ENCODE measurements at places on chromosomes 13 and 19. TPM values are rescaled to one million over a fixed set of nuclear protein-coding genes. Genes with fewer than 3 reads are reported as not detected.

DNA sequence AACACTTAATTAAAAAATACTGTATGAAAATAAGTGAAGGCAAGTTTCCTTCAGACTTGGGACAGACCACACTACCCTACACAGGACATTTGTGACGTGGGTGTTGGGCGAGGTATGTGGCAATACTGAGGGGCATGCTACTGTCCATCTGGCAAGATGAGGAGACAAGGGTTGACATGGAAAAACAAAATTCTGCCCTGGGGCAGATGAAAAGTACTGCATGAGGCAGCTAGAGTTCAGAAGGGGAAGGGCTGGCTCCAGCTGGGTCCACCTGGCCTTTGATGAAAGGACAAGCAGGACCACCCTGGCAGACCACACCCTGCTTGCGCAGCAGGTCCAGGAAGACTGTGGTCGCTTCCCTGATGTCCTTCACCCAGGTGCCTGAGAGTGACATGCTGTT lies 43.2 kb downstream of the LATS2 start:
- no peak for DNase-seq

GRCh38 chr19:51247972-51248590 lies 2.8 kb upstream of the SIGLECL1 start:
- no peak for DNase-seq

DNA sequence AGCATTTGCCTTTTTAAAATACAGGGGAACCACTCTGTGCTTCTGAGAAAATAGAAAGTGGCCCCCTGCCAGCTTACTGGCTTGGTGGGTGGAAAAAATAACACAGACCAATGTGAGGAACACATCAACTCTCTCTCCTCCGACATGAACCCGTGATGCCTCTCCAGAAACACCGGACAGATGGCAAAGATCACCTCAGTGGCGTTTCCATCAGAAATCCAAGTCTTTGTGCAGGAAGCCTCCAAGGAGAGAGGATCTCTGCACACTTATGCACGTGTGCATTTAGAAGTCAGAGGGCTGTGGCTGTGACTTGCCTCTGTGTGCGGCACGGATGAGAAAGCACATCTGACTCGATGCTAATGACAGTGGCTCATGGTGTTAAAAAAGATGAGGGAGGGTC lies 112.3 kb upstream of the KLF12 start:
- peak; percentile 11 for DNase-seq

GRCh38 chr19:56477429-56478338 lies 539 bp upstream of the ZNF667 start:
- DNase-seq = peak; percentile 86

The F2RL3 gene
- polyA plus RNA-seq = 0.68 TPM

The IGFL2 gene
- polyA plus RNA-seq = 0.13 TPM

DNA sequence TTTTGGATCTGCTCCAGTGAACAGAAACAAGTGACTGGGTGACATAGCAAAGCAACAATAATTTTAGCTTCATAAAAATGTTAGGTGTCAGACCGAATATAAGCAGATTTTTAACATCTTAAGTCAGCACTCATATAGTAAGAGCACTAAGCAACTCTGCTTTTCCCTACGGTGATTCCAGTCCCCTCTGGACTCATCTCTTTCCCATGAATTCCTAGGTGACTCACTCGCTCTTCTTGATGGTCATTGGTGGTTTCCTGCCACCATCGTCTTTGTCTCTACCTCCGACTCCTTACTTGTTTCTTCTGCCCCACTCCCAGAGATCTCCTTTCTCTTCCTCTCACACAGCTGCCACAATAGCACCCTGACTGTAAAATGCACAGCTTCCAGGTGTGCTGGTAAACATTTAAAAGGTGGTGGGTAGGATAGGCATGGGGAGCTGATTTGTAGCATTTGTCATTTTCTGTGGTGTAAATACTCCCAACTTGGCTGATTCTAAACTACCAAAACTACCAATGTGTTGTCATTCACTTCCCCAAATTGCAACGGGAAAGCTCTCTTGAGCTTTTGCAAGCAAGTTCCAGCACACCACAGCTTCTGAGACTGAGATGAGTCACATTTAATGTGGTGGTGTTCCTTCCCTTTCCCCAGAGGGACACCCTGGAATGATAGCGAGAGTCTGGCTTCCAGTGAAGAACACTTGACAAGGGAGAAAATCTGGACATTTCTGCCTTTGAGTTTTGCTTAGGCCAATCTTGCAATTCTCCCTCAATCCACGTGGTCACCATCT lies 42.8 kb upstream of the CLDN10 start:
- no peak for DNase-seq

- no peak for DNase-seq
Measured at GRCh38 chr19:8021374-8021773, 15.9 kb upstream of the ELAVL1 start.

DNA sequence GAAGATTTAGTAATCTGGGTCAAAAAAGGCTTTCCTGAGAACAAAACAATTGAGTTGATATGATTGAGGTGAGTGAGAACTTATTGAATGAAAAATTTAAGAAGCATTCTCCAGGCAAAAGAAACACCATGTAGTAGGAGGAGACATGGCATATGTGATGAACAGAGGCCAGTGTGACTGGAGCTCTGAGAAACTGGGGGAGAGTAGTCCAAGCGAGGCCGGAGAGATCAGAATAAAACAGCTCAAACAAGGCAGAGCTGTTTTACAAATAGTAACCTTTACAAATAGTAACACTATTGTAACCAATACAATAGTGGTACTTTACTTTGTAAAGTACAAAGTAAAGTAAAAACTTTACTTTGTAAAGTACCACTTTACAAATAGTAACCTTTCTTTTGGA lies 1159.1 kb downstream of the PCDH9 start:
- no peak for DNase-seq

The OLFM4 gene
- 0.66 TPM for polyA plus RNA-seq

- no peak for DNase-seq
Measured at GRCh38 chr13:70249332-70250064, 141.2 kb upstream of the KLHL1 start.

DNA sequence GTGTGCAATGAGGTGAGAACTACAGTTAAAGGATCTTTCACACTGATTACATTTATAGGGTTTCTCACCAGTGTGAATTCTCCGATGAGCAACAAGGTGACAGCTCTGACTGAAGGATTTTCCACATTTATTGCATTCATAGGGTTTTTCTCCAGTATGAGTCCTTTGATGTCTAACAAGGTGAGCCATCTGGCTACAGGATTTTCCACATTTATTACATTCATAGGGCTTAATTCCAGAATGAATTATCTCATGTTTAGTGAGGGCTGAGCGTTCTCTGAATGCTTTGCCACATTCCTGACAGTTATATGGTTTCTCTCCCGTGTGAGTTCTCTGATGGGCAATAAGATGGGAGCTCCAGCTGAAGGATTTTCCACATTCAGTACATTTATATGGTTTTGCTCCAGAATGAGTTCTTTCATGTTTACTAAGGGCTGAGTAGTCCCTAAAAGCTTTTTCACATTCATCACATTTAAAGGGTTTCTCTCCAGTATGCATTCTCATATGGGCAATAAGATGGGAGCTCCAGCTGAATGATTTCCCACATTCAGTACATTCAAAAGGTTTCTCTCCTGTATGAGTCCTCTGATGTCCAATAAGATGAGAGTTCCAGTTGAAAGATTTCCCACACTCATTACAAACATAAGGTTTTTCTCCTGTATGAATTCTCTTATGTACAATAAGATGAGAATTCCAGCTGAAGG lies 4.4 kb upstream of the C19orf18 start:
- DNase-seq = no peak

The APC2 gene
- 1.3 TPM for polyA plus RNA-seq

DNA sequence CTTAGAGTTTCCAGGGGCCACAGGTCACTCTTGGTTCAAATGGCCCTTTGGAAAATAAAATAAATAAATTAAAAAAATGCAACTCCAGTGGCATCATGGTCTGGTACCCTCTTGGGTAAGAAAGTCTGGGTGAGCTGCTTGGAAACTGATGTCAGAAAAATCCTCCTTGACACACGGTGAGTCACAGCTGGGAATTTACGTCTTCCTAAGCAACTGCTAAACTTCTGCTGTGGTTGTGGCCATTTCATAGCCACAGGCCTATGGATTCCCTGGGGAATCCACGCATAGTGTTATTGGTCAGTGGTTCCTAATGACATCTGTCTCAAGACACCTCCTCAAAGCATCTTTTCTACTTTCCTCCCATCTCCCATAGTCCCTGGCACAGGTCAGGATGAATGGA lies 220.8 kb downstream of the COG6 start:
- no peak for DNase-seq

- no peak for DNase-seq
Measured at GRCh38 chr19:36501973-36502372, 12.6 kb upstream of the ZNF566 start.
